ENCODE measurements at places on chromosomes 13 and 19. TPM values are rescaled to one million over a fixed set of nuclear protein-coding genes. Genes with fewer than 3 reads are reported as not detected.

The NOVA2 gene
- 0.17 TPM for total RNA-seq

The ARHGAP33 gene
- 7.8 TPM for total RNA-seq

The ZSCAN5B gene
- total RNA-seq = not detected

The TIMM50 gene
- 127 TPM for total RNA-seq

- DNase-seq = no peak
Observed at GRCh38 chr13:46526100-46526735, 26.8 kb upstream of the LRCH1 start.
